ENCODE measurements at places on chromosomes 5 and 9.

DNA sequence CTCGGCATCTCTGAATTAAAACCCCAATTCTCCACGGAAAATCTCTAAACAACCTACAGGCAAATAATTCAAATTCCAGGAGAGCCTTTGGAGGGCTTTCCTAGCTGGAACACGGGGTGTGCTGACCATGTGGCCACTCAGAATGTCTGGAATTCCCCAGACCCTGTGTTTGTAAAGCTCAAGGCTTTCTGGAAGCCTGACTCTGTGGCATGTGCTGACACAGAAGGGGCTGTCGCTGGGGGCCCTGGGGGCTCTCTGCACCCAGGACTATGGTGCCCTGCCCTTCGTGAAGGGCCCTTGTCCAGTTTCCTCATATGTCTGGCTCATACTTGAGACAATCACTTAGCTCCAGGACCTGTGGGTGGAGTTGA is 29.0 kb upstream of the BOD1 start:
- DNase-seq = no peak

- DNase-seq = no peak
Observed at GRCh38 chr9:37987467-37987981, 81.5 kb downstream of the SHB start.

GRCh38 chr9:107049803-107050184 is 186.8 kb downstream of the ZNF462 start:
- no peak for DNase-seq

DNA sequence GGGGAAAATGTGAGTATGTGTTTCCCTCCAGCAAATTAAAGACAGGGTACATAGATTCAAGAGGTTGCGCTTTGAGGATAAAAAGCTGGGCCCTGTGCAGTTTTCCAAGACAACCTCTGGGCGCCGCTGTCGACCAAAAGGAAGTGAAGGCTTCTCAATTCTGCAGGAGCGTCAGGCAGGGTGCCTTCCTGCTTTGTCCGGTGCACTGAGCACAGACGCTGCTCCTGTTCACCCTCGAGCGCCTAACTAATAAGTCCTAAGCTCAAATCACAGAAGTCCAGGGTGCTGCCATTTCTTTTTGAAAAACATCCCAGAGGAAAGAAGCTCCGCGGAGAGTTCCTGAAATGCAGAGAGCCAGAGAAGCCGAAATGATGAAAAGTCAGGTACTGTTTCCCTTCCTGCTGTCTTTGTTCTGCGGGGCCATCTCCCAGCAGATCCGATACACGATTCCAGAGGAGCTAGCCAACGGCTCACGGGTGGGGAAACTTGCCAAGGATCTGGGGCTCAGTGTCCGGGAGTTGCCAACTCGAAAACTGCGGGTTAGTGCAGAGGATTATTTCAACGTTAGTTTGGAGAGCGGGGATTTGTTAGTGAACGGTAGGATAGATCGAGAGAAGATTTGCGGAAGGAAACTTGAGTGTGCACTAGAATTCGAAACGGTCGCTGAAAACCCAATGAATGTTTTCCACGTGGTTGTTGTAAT is at the start of gene PCDHGB1:
TSS of gene PCDHGB1 (plus strand) at position 183 of the 703 bp plus-strand sequence. CDS start at position 345, 162 bp downstream.
- DNase-seq = no peak

DNA sequence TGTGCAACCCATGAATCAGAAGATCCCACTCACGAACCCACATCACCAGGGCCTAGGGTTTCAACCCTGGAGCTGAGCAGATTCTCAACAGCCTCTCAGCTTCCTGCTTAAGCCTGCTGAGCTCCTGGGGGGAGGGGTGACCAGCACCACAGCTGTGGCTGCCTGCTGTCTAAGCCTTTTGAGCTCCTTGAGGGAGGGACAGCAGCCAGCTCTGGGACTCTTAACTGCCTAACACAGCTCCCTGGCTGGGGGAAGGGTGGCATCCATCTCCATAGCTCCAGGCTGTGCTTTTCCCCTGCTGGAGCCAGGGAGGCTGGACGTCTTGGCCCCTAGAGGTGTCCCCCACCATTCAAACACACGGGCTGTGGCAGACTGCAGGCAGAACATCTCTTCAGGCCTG is 250.3 kb downstream of the DMAC1 start:
- no peak for DNase-seq

GRCh38 chr9:84697042-84697441 is 27.5 kb downstream of the NTRK2 start:
- no peak for DNase-seq

GRCh38 chr9:95822583-95823431 is 52.7 kb upstream of the ERCC6L2 start:
- DNase-seq = no peak

DNA sequence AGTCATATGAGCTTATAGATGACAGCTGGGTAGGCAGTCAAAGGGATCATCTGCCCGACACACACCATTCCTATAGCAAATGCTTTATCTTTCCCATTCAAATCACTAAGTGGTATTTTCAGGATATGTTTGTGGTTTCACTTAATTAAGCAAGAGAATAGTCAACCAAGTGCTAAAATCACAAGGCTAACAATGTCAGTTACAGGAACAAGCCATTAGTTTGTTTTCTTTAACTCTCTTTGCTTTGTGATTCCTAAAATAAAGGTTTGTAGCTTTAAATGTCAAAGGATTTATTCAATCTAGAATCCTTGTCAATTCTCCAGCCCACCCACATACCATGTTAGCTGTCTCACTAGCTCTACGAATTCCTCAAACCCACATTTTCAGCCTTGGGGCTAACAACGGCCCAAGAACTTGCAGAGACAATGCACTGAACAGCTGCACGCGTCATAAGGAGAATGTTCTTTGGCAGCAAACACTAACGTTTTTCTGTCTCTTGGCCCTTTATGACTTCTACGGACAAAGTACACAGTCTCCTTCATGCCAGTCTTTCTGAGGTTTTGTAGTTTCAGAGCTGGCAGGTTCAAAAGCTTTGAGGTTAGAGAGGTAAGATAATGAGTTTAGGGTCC is 56.6 kb downstream of the ELAVL2 start:
- no peak for DNase-seq

DNA sequence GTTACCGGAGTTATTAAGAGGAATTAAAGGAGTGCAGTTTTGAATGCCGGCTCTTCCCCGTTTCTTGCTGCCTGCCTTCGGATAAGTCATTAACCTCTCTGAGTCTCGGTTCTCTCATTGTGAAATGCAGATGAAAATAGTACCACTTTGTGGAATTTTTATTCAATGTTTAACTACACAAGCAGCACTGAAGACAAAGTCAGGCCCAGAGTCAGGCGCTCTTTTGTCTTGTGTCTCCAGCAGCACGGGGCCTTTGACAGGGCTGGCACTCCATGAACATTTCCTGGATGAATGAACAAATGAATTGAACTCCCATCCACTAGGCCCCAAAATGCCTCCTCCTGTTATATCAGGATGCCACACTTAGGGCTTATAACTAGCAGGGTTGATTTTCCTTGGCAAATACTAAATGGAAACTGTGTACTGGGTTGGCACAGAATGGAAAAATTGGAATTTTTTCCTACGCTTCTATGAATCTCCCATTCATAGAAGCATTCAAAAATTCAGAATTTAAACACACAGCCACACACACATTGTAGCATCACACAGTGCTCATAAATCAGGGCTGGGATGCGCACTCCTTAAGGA is 332.8 kb downstream of the MLLT3 start:
- DNase-seq = no peak

Data from NCI-H1417 treated with DMSO at 0.1 percent for 48 hours (cell line).